ENCODE measurements at places on chromosomes 5 and 9.

- no peak for DNase-seq
Measured at GRCh38 chr9:134863941-134864820, 16.4 kb upstream of the FCN2 start.

DNA sequence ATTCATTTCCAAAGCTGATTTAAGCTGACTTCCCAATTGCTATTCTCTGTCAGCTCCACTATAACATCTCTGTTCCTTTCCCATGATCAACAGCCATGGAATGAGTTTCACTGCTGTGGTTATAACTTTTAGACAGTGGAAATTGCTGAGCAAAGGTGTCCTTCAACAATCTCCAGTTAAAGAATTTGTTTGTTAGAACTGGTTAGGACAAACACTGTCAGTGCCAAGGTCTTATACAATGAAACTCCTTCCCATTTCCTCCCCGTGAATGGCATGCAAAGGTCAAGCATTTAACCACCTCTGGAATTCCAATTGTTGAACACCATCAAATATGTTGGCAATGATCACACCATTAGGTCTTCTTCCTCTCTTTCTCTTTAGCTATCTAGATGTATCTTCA is 45.7 kb upstream of the GHR start:
- no peak for DNase-seq

- no peak for DNase-seq
Measured at GRCh38 chr9:109325089-109325488, 4.2 kb upstream of the EPB41L4B start.

DNA sequence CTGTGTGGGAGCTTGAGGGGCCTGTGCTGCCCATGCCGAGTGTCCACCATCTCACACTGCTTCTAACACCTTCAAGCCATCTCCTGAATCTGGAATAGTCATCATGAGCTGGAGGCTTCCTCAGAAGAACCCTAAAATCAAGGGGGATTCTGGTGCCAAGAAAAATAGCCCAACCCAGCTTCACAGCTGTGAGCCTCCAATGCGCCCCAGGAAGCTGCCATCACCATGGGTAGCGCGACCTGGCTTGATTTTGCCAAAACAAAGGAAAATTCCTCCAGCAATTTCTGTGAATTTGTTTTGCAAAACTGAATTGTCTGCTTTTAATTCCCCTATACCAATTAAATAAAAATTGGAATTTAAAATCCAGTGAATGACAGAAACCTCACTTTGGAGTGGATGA is 6.2 kb upstream of the TIFAB start:
- no peak for DNase-seq

DNA sequence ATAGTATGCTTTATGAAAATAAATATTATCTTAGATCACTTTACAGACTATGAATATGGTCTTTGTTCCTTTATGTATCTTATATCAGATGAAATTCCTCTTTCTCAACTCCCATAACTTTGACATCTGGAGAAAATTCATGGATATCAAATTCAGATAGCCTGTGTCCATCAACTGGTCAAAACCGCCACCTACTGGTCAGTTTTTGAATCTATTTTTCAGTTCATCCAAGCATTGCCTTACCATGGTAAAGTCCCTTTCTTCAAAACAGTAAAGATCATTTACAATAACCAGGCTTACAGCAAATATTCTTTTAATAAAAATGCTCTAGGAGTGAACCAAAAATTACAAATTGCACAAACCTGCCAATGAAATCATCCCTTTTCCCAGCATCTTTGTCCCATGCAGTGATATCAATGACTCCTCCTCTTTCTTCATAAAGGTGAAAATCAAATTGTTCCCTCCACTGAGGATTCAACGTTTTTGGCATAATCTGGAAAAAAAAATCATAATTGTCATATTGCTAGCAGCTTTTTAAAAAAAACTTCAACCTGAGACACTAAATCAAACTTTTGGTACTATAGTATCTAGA is 290.5 kb downstream of the SLF1 start:
- DNase-seq, result no peak

- no peak for DNase-seq
Measured at GRCh38 chr5:148912146-148912545, 85.7 kb downstream of the ADRB2 start.

- no peak for DNase-seq
Measured at GRCh38 chr9:7192266-7192665, 434.5 kb downstream of the KDM4C start.

- no peak for DNase-seq
Measured at GRCh38 chr5:124634741-124635323, 111.6 kb downstream of the ZNF608 start.

- no peak for DNase-seq
Measured at GRCh38 chr5:61279725-61280124, 52.3 kb upstream of the ZSWIM6 start.

- no peak for DNase-seq
Measured at GRCh38 chr5:169762338-169763095, 125.4 kb downstream of the DOCK2 start.

- DNase-seq, result no peak
Measured at GRCh38 chr9:32501868-32502267, 24.1 kb downstream of the RIGI start.

All from left renal cortex interstitium (tissue), 4 donors.